ENCODE measurements at places on chromosomes 5 and 9. TPM values are rescaled to one million over a fixed set of nuclear protein-coding genes. Genes with fewer than 3 reads are reported as not detected.

GRCh38 chr5:115241881-115242642, 20.6 kb downstream of the PGGT1B start:
- DNase-seq, result no peak

The ARL14EPL gene
- not detected for polyA plus RNA-seq

The C5orf52 gene
- not detected for polyA plus RNA-seq

- DNase-seq, result no peak
Measured at GRCh38 chr5:73363911-73364730, 84.5 kb downstream of the FOXD1 start.

DNA sequence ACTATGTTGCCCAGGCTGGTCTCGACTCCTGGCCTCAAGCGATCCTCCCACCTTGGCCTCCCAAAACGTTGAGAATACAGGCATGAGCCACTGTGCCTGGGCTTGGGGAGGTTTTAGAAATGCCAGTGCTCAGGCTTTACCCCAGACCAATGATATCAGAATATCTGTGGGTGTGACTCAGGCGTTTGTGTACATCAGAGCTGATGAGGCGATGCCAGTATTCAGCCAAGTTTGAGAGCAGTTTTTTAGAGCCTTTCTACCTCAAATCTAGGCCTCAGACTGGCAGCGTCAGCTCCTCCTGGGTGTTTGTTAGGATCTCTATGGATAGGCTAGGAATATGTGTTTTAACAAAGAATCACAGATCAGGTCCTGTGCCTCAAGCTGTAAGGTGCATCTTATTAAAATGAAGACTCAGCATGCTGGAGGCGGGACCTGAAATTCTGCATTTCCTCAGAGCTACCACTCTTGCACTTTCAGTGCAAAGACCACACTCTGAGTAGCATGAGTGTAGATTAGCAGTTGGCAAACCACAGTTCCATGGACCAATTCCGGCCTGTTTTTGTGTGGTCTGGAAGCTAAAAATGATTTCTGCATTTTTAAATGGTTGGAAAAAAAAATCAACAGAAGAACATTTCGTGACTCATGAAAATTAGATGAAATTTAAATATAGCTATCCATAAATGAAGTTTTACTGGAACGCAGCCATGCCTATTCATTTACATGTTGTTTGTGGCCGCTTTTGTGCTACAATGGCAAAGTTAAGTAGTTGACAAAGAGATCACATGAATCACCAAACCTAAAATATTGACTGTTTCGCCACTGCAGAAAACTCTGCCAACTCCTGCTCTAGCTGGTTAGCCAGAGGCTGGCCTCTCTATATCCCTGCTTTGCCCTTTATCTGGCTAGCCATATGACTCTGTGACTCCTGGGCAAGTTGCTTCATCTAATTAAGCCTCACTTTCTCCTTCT, 92.2 kb downstream of the KLF4 start:
- DNase-seq, result no peak

Measured in forelimb muscle (tissue), 1 donor.